ENCODE measurements at places on chromosomes 1 and 21.

DNA sequence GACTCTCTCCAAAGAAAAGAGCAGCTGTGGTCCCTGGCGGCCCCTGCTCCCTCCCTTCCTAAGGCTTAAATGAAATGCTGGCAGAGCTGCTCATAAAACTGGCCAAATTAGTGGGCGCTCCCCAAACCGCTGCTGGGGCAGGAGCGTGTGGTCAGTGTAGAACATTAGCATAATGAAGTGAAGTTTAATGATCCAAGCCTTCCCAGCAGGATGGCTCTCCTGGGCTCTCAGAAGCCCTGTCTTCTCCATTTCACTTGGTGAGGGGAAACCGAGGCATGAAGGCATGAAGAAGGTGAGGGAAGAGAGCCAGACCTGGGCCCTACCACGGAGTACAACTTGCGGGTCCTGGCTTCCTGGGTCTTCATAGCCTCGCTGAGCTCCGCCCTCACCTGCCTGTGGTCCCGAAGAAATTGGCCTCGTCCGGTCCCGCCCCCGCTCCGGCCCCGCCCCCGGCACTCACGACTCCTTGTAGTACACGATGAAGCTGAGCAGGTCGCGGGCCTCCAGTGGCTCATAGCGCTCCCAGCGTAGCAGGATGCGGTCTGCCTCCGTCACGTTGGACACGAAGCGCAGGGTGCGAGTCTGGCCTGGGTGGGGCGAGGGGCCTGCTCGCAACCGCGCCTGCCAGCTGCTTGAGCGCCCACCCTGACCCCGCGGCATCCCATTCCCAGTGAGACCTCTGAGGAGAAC, 10.3 kb downstream of the INSRR start:
- DNase-seq = no peak

GRCh38 chr1:212167098-212167497, 118.1 kb upstream of the PPP2R5A start:
- DNase-seq = no peak

- no peak for DNase-seq
Measured at GRCh38 chr21:43004926-43005325, 30.6 kb downstream of the PKNOX1 start.

DNA sequence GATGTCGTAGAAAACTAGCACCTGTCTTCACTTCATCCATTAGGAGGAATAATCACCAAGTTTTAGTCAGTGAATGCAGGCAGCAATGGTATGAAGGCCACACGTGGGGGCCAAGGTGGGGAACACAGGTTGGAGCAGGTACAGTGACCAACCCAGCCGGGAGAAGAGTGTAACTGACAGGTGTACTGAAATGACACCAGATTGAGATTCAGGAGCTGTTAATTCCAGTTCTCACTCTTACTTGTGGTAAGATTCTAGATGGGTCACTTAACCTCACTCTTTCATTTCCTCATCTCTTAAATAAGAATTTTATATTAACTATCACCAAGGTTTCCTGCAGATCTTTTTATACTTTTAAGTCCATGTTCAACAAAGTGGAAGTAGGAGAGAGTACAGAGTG, 206.2 kb upstream of the PTBP2 start:
- no peak for DNase-seq

DNA sequence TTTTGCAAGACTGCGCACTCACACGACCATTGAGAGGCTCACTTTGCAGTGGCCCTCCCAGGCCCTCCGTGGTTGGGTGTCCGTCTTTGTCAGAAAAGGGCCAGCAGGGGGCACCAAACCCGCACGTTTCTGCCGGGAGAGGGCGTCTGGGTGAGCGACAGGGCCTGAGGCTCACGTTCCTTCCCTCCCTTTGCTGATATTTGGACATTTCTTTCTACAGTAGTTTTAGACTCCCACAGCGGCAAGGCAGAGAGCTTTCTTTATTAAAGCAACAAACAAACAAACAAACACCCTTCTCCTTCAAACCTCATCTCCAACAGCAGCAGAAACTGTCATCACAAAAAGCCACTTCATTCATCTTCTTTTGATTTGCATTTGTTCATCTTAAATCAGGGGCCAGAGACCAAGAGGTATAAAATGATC, 79.2 kb upstream of the WDR26 start:
- DNase-seq = peak; percentile 80

DNA sequence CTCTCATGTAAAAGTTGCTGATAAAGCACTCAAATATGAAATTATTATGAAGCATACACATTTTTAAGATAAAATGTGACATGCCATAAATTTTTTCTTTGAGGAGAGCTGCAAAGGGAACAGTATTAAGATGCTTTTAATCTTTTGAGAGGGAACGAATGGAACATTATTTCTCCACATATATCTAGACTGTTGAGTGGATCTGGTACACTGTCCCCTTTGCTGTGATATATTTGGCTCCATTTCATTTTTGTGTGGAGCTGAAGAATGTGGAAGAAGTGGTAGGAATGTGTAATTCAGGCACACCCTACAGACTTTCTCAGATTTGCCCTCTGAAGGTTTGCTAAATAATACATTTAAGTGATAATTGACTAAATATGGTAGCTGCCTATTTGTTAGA, 31.7 kb downstream of the PGM1 start:
- DNase-seq = no peak

GRCh38 chr1:13960375-13960987, 260.5 kb downstream of the PRDM2 start:
- DNase-seq = peak; percentile 71

GRCh38 chr1:169618367-169618766, 11.6 kb downstream of the SELP start:
- DNase-seq = no peak

- DNase-seq = peak; percentile 36
Measured at GRCh38 chr1:2391931-2392509, 379 bp downstream of the RER1 start.

DNA sequence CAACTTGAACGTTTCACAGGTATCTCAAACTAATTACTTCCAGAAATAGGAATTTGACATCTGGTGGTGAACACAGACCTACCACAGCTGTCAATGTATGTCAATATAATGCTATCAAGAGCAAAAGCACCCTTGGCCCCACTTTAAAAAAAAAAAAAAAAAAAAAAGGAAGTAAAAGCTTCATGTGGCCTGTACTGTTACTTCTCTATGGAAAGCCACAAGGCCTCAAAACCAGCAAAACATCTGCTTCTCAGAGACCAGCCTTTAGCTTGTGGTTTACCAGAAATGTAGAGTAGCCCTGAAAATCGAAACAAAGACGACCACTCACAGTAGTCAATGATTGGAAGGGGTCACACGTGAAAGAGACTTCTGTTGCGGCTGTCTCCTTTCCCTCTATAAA, 109.6 kb downstream of the SLC45A1 start:
- DNase-seq = no peak

GRCh38 chr1:10257851-10258250, 47.5 kb downstream of the KIF1B start:
- DNase-seq = no peak
